Activated T-helper 17 cell treated with anti-CD3 and anti-CD28 coated beads, Interleukin-2, amount 50 U/mL, for 72 hours (primary cell): ENCODE measurements at places on chromosomes 16 and 17. TPM values are rescaled to one million over a fixed set of nuclear protein-coding genes. Genes with fewer than 3 reads are reported as not detected.

GRCh38 chr17:63451150-63451549 lies 5.0 kb upstream of the CYB561 start:
- no peak for ATAC-seq

- ATAC-seq, result no peak
Observed at GRCh38 chr17:74836191-74836590, 23.5 kb downstream of the GRIN2C start.

DNA sequence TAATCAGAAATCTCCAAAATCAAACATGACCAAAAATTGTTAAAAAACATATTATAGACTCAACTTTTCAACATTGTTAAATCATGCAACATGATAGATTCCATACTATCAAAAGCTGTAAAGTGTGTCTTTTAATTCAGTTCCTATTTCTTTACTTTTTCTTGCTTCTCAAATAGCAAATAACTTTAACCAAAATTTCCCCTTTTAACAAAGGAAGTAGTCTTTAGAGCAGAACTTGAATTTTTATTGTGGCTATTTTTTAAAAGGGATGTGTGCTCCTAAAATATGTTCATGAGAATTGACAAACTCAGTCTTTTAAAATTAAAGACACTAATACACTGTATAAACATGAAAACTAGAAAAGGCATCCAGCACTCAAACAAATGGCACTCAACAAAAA lies 49.1 kb downstream of the SPAG9 start:
- no peak for ATAC-seq

GRCh38 chr17:82805823-82806222 lies 34.0 kb downstream of the ZNF750 start:
- ATAC-seq, result no peak

DNA sequence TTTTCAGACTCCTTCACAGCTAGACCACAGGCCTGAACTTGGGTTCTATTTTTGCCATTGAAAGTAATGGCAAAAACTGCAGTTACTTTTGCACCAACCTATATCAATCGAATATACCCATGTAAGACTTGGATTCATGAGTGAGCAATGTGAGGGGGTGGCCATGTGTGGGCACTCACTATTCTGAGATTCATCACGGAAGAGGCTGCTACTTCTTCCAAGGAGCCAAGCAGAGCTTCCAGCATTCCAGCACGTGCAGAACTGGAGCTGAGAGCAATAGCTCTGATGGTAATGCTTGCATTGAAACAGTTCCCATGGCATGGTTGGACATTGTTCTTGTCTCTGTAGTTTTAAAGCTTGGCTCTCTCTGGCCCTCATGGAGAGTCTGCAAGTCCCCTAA lies 327.6 kb downstream of the CA10 start:
- no peak for ATAC-seq

DNA sequence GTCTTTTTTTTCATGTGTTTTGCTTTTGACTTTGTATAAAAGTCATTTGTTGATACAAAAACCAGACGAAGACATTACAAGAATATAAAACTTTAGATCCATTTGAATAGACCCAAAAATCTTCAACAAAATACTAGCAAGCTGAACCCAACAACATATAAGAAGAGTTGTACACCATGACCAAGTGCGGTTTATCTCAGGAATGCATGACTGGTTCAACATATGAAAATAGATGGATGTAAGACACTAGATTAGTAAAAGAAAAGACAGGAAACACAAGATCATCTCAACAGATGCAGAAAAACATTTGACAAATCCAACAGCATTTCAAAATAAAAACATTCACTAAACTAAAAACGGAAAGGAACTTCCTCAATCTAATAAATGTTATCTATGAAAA lies 69.0 kb downstream of the TBC1D16 start:
- no peak for ATAC-seq

CCDC92B gene
- not detected for total RNA-seq

GRCh38 chr16:53840456-53840855 lies 136.5 kb downstream of the FTO start:
- ATAC-seq, result no peak

DNA sequence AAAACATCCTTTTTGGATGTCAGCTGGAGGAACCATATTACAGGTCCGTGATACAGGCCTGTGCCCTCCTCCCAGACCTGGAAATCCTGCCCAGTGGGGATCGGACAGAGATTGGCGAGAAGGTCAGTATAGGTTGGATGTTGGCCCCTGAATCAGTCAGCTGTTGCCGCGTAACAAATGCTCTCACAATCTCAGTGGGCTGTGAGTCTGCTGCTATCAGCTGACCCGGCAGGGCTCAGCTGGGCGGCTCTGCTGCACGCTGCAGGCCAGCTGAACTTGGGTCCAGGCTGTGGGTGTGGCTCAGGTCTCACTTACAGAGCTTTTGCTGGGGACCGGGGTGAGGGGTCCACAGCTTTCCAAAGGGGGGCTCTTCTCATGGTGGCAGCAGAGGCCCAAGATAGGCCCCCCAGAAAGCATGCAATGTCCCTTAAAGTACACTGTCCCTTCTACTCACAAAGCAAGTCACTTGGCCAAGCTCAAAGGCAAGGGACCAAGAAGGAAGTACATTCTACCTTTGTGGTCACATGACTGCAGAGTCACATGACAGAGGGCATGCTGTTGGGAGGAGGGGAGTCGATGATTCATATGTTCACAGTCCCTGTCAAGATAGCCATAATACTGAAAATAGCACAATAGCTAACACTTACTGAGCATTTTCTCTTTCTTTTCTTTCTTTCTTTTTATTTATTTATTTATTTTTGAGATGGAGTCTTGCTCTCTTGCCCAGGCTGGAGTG lies 134.2 kb downstream of the ABCC1 start:
- peak; percentile 40 for ATAC-seq

CD68 gene
- total RNA-seq, result 17.5 TPM

KCNH6 gene
- total RNA-seq, result 0.05 TPM

DNA sequence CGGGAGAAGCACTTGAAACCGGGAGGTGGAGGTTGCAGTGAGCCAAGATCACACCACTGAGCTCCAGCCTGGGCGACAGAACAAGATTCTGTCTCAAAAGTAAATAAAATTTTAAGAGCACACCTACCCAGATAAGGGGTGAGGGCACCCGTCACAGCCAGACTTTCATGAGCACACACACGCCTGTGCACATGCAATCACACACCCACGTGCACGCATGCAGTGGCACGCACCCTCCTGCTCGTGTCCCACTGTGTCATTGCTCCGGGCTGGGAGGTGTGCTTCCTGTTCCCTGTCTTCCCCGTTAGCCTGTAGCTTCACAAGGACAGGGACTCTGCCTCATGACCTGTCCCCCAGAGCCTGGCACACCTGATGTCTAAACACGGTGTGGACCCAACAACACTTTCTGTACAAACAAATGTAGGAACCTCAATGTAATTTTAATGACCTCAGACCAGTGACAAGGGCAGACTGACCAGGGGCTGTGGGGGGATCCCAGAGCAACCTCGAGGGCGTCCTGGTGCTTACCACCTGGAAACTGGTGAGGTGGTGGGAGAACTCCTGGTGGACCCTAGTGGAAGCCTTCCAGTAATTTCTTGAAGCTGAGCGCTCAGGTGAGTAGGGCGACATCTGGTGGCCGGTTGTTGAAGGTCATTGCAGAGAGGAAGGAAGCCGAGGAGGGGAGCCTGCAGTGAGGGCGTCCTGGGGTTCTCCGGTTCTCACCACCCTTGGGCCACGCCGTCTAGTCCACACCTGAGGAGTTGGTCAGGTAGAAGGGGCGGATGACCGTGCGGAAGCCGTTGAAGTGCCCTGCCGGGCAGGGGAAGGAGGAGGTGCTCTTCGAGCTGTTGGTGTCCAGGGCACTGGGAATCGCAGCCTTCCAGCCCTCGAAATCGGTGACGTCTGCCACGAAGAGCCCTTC lies 8.6 kb downstream of the LGALS3BP start:
- peak; percentile 74 for ATAC-seq

DNA sequence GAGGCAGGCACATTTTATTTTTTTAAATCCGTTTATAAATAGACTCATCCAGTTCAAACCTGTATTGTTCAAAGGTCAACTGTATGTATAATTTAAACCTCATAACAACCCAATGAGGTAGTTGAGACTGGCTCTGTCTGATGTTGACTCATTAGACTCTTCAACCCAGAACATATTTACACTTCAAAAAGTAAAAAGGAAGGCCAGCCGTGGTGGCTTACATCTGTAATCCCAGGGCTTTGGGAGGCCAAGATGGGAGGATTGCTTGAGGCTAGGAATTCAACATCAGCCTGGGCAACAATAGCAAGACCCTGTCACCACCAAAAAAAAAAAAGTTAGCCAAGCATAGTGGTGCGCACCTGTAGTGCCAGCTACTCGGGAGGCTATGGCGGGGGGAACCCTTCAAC lies 32.5 kb upstream of the DHRS7B start:
- no peak for ATAC-seq

ITGAD gene
- not detected for total RNA-seq

FOXN1 gene
- not detected for total RNA-seq

NOG gene
- 0.93 TPM for total RNA-seq

KIF2B gene
- not detected for total RNA-seq

HBA1 gene
- total RNA-seq, result not detected

GLIS2 gene
- 1.6 TPM for total RNA-seq

DNA sequence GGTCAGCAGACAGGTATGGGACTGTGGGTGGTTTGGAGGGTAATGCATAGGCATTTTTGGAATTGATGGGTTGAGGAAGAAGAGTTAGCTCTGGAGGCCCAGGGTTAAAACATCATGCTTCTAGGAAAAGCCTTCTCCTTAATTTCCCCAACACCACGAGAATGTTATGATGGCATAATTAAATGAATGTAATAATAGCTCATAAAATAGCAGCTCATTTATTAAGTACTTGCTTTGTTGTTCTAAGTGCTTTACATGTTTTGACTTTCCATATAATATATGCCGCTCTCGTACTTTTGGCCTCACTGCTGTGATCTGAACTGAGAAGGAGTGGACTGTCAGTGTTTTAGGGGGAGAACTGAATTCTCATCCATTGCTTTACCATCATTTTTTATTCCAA lies 14.3 kb downstream of the LIMD2 start:
- ATAC-seq, result no peak

DNA sequence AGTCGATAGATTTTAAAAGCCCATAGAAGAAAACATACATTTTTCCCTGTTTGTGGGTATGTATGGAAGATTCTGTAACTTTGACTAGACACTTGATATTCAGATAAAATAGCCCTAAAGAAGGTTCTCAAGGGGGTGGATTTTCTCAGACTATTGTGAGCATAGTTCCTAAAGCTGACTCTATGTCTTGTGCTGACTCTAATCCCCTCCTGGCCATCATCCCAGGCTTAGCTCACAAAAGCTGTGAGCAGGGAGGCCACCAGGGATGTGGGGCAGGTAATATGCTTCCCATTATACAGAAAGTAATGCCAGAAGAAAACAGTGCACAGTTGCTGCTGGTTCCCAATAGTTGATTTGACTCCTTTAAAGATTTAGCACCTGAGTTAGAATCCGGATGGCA lies 32.0 kb downstream of the CDH13 start:
- ATAC-seq, result no peak

GRCh38 chr16:89153848-89154271 lies 17.7 kb upstream of the CDH15 start:
- ATAC-seq, result peak; percentile 4

MT4 gene
- not detected for total RNA-seq

KCNJ18 gene
- not detected for total RNA-seq

GRCh38 chr16:50909831-50910735 lies 168.2 kb downstream of the CYLD start:
- no peak for ATAC-seq

SOST gene
- total RNA-seq, result not detected

MYO15B gene
- 10.2 TPM for total RNA-seq
